Activated naive CD8-positive, alpha-beta T cell treated with anti-CD3 and anti-CD28 coated beads, Interleukin-2, amount 10 ng/mL, durations not matched to agents 7 days and 5 days (primary cell): ENCODE measurements at places on chromosomes 2 and 18. TPM values are rescaled to one million over a fixed set of nuclear protein-coding genes. Genes with fewer than 3 reads are reported as not detected.

DNA sequence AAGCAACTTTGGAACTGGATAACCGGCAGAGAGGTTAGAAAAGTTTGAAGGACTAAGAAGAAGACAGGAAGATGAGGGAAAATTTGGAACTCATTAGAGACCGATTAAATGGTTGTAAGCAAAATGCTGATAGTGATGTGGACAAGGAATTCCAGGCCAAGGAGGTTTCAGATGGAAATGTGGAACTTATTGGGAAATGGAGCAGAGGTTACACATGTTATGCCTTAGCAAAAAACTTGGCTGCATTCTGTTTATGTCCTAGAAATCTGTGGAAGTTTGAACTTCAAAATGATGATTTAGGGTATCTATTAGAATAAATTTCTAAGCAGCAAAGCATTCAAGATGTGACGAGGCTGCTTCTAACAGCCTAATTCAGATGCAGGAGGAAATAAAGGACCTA is 675.1 kb upstream of the SYT4 start:
- DNase-seq: no peak

DNA sequence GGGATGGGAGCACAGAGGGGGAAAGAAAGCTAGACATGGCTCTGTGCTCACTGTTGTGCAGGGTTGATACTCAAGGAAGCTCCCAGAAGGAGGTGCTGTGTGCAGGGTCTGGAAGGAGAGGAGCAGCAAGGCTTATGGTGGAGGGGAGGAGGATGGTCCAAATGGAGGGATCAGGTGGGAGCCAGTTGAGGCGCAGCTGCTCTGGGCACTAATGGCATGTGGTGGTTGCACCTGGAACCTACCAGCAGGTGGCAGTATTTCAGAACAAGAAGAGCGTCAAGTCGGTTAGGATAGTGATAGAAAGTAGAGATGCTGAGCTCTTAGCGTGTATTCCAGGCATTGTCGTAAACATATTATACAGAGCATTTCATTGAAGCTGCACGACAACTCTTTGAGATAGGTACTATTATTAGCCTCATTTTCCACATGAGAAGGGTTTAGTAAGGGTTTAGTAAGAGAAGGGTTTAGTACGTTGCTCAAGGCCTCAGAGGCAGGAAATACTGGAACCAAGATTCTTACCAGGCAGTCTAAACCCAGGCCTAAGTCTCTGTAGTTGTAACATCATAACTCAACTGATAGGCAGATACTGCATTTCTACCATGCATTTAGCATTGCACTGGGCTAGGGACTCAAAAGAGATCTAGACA is 223.7 kb downstream of the CYP26B1 start:
- no peak for DNase-seq

HOXD1 gene
- total RNA-seq: not detected

UNC50 gene
- total RNA-seq: 31.3 TPM

DNA sequence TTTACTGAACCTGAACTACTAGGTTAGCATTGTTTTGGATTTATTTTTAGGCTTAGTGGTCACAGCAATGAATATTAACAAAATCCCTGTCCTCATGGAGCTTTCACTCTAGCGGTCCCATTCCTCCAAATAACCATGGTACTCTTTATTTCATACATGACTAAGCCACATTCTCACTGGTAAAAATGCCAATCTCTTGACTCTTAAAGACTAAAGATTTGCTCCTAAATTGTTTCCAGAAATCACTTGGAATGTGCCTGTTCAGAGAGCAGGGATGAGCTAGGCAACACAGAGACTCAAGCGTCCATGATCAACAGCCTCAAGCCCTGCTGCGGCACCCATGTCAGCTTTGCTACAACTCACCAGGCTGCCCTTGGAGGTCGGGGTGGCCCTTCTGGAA is 13.5 kb downstream of the LMAN1 start:
- no peak for DNase-seq

DNA sequence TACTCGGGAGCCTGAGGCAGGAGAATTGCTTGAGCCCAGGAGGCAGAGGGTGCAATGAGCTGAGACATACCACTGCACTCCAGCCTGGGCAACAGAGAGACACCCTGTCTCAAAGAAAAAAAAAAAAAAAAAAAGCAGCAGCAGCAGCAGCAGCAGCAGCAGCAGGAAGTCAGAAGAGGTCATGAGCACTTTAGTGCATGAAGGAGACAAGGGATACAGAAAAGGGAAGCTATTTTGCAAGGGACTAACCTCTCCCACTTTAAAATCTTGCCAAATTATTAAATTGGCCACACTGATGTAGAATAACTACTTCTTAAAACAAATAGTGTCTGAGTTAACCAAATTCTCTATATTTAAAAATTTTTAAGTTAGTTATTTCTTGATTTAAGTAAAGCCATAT is 113.4 kb upstream of the PDE1A start:
- DNase-seq: no peak

GRCh38 chr2:183070942-183071844 is 7.4 kb upstream of the DUSP19 start:
- no peak for DNase-seq

- DNase-seq: no peak
These were observed 2.4 kb upstream of the CELF4 start for GRCh38 chr18:37567994-37568359.

BOLL gene
- not detected for total RNA-seq

SERPINB3 gene
- total RNA-seq: not detected

DNA sequence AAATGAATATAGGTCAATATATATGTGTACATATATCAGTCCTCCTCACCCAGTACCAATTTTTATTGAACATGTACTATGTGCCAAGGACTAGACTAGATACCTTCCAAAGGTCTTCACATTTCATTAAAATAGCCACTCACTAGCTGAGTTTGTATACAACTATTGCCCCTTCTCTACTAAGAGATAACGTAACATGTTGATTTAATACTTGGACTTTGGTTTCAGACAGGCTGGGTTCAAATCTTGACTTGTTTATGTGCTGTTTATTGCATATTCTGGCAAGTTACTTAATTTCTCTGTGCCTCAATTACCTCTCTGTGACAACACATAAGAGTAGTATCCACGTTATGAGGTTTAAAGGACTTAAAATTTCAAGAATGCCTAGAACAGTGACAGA is 184.5 kb downstream of the MTX2 start:
- DNase-seq: no peak

- DNase-seq: no peak
These were observed 30.2 kb downstream of the PRKCE start for GRCh38 chr2:45681675-45682074.

CCDC121 gene
- total RNA-seq: 1.1 TPM

GRCh38 chr2:178844701-178845100 is 37.5 kb upstream of the TTN start:
- no peak for DNase-seq

ZNF521 gene
- total RNA-seq: not detected

- DNase-seq: no peak
These were observed 141.4 kb downstream of the VAPA start for GRCh38 chr18:10055125-10055750.

- DNase-seq: no peak
These were observed at the start of gene ATP6V1B1 for GRCh38 chr2:70935468-70936164. ATP6V1B1 (plus strand) TSS chr2:70935900; CDS start chr2:70935955, 55 bp downstream.

GRCh38 chr2:48589170-48589767 is 28.4 kb upstream of the GTF2A1L start:
- DNase-seq: no peak

CHAC2 gene
- total RNA-seq: 7.3 TPM

- DNase-seq: no peak
These were observed 132.9 kb upstream of the APCDD1 start for GRCh38 chr18:10321576-10321975.

FOXI3 gene
- not detected for total RNA-seq

DNA sequence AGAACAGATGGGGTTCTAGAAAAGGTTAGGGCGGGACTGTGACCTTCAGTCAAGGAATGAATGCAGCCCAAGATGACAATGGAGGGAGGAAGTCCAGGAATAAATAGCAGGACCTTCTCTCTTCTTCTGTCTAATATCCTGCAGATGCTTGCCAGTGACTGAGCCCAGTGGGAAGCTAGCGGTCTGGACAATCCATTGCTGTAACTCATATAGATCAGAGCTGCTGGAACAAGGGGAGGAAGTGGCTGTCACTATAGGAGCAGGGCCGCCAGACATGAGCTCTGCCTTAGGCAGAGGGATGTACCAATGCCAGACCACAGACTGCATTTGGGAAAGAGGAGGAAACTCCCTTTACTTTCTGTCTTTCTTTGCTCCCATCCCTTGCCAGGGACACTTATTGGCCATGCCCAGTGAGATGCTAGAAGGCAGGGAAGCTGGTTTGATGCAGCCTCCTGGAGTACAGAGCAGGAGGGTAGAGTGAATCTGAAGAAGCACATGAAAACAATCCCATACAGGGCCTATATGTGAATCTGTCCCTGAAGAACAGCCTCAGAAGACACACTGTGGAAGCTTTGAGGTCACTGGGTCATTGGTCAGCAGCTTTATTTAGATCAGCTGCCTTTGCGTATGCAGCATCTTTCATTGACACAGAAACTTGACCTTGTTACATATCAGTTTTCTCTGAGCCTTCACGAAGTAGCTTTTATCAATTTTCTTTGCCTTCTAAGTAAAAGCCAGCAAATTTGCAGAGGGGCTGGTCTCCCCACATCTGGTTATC is 65.4 kb downstream of the CCDC85A start:
- no peak for DNase-seq

STAM2 gene
- 19.0 TPM for total RNA-seq

- DNase-seq: peak; percentile 50
These were observed 90.4 kb upstream of the SLC35G4 start for GRCh38 chr18:11518788-11519685.

DNA sequence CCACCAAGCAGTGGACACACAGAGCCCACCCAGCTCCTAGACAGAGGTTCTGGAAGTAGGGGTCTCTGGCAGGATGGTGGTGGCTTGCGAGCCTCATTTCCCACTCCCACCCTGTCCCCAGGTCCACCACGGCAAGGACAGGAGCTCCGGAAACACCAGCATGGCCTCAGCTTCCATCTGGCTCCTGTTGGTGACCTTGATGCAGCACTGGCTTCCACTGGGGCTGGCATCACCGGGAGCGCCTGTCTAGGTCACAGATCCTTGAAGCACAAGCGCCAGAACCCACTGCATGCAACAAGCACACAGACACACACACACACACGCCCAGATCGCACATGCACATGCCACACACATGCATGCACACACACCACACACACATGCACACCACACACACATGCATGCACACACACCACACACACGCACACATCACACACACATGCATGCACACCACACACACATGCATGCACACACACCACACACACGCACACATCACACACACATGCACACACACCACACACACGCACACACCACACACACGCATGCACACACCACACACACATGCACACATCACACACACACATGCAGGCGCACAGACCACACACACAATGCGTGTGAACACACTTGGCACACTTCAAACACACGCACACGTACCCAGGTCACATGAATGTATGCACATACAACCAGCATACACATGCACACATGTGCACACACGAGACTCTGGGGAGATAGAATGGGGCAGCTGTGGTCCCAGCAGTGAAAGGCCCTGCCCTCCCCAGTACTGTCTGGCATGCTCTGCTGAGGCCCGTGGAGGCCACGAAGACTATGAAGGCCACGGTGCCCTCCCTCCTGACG is 63.7 kb downstream of the TWIST2 start:
- no peak for DNase-seq

PXDN gene
- total RNA-seq: 0.86 TPM

ANKRD30BL gene
- not detected for total RNA-seq
